ENCODE measurements at places on chromosomes 16 and 17.

DNA sequence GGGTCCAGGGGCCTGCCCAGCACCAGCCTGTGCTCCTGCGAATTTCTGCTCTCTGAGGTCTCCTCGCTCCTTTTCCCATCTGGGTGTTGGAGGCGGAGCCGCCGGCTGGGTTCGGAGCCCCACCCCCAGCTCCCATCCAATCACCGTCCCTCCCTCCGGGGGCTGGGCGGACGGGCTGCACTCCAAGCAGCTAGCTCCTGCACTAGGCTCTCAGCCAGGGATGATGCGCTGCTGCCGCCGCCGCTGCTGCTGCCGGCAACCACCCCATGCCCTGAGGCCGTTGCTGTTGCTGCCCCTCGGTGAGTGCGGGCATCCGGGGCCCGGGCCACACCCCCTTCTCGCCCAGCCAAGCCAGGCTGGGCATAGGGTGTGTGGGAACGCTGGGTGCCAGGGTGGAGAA is at the start of gene NRN1L:
NRN1L (plus strand) TSS at position 202 of the 400 bp plus-strand sequence; CDS start at position 221, 19 bp downstream.
- DNase-seq, result peak; percentile 78

DNA sequence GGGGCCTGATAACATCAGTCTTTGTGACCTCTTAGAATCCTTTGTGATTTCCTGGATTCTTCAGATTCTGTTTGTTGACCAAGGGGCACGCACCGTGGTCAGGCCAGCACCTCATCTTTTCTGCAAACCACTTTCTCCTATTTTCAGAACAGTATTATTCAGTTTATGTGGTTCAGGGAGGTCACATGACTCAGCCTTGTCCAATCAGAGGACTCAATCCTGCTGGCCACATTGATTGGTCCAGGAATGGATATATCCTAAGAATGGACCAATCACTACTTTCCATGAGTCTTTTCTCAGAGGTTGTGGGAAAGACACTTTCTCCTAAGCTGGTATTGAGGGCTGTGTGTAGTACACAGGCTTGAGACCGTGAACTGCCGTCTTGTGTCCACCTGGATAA is 123.1 kb upstream of the EEF2KMT start:
- no peak for DNase-seq

GRCh38 chr17:63826468-63827001 is 696 bp upstream of the PSMC5 start:
- DNase-seq, result peak; percentile 29

GRCh38 chr16:5056352-5056751 is 9.4 kb downstream of the C16orf89 start:
- peak; percentile 74 for DNase-seq
